ENCODE measurements at places on chromosomes 12 and 14. TPM values are rescaled to one million over a fixed set of nuclear protein-coding genes. Genes with fewer than 3 reads are reported as not detected.

GRCh38 chr12:56581418-56582145 lies 48.5 kb downstream of the BAZ2A start:
- no peak for DNase-seq

DNA sequence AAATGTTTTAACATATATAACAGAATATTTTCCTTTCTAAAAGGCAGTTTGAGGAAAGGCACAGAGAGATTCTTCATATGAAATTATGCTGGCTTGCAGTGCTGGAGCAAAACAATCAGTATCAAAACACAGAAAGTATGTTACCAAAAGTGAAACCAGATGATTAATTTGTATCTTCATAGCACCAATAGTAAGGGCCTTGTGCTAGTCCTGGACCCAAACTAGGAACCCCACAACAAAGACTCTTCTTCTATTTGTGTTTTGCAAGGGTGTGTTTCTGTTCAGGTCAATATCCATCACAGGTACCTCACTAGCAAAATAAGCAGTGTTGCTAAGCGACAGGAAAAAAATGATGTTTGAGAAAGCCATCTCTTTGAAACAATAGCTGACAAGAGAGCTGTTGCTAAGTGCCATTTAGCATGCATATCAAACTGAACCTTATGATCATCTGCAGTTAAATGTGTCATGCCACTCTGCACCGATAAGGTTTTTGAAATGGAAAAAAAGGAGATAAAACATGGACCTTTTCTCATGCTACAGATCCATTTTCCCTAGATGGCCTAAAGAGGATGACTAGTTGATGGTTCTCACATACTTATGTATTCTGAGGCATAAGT lies 196.2 kb upstream of the ALG10 start:
- DNase-seq, result no peak

GRCh38 chr14:99549684-99550083 lies 54.3 kb downstream of the CCDC85C start:
- DNase-seq, result no peak

GRCh38 chr12:132886529-132887477 lies 602 bp downstream of the CHFR start:
- DNase-seq, result no peak

DNA sequence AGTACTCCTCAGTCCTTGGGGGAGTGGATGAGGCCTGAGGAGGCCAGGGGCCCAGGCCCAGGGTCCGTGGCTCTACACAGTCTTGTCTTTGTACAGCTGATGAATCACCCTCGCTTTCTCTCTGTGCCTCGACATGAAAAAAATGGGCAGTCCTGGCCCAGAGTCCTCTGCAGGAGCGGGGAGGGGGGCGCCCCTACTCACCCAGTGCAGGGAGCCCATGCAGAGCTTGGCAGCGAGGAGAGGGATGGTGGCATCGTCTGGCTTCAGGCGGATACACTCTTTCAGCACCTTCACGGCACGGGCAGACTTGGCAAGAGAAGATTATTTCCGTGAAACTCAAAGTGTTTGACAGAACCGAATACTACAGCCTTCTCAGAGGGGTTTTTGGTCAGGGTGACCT lies 159.3 kb downstream of the TTC7B start:
- DNase-seq, result no peak

- no peak for DNase-seq
Observed at GRCh38 chr14:28758253-28758884, 8.2 kb upstream of the FOXG1 start.

GRCh38 chr12:127628645-127629044 lies 638.3 kb upstream of the TMEM132C start:
- DNase-seq, result no peak

GRCh38 chr14:96634896-96635295 lies 132.7 kb downstream of the PAPOLA start:
- no peak for DNase-seq

DNA sequence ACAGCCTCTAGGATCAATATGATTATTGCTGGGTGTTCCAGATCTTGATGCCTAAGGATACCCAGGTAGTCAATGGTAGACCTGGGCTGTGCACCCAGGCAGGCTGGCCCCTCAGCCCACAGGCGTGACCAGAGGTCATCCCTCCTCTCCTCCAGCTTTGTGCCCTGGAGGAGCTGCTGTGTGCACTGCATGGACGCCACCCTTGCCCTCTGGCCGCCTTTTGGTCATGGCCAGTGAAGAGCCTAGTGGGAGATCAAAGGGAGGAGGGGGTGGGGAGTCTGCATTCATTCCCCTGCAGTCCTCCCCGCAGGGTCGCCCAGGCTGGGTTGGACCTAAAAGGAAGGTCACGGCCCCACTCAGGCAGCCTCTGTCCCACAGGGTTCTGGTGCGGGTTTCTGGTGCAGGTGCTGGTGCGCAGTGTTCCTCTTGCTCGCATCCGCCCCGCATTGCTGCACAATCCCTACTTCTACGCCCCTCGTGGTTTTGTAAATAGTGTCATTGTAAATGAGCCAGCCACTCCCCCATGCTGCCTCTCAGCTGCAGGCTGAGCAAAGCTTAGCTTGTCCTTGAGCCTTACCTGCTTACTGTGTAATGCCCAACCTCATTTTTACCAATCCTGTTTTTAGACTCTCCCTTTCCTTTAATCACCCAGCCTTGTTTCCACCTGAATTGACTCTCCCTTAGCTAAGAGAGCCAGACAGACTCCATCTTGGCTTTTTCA lies 55.3 kb downstream of the PSMA6 start:
- no peak for DNase-seq

DNA sequence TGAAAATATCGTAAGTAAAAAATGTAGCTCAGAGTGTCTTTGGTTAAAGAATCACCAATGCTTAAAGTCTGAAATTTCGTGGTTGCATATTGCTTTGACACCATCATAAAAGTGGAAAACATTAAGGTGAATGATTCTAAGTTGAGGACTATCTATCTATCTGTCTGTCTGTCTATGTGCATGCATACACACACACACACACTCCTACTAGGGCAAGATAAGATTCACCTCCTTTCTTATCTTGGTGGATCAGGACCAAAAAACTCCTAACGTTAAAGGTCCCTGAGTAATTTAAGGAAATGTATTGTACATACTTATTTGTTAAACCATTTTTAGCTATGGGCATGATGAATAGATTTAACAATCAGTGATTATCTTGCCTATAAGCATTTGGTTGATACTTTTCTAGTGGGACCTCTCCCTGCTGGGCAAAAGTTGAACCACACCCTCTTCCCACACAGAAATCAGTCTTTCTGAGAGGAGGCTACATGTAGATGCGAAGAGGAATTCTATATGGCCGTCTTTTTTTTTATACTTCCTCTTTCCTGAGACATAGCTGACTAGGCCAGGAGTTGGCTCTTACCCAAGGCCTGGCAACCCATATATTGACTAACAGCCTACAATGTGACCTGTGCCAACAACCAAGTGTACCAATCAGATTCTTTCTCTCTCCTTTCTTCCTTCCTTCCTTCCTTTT lies 19.3 kb upstream of the LLPH start:
- no peak for DNase-seq

- no peak for DNase-seq
Observed at GRCh38 chr12:123924539-123924938, 48.1 kb downstream of the CCDC92 start.

GRCh38 chr14:100965296-100965695 lies 61.8 kb upstream of the RTL1 start:
- no peak for DNase-seq

DNA sequence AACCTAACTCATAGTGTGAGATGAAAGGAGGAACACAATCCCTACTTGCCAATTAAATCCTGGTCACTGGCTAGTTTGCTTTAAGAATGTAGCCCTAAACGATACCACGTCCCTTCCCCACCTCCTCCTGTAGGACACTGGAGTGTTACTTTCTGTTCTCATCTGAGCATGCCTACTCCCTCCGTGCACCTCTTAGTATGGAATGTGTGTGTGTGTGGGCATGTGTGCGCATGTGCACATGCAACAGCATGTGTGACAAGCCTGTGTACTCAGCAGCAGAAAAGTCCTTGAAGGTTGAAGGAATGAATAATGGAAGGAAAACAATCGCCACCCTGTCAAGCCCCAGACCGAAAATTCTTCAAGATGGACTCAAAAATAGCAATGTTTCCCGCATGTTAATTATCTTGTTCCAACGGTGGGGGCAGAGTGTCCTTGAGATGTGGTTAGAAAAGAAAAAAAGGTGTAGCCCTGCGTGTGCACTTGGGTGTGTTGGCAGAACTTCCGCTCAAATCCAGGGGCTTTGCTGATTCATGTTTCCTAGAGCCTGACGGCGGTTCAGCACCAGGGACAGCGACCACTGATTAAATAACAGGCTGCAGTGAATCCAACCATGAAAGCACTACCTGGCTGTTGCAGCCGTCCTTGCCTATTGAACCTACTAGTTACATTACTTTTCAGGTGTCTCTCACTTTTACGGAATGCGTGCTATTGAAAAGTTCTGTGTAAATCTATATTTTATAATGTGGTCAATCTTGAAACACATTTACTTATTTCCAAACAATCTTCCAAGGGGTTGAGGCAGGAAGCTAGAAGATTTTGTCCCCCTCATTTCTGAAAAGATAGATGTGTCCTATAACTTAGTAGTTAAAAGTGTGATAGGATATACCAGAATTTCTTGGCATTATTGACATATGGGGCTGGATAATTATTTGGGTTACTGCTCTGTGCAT lies 79.8 kb downstream of the SRRM4 start:
- DNase-seq, result no peak

DNA sequence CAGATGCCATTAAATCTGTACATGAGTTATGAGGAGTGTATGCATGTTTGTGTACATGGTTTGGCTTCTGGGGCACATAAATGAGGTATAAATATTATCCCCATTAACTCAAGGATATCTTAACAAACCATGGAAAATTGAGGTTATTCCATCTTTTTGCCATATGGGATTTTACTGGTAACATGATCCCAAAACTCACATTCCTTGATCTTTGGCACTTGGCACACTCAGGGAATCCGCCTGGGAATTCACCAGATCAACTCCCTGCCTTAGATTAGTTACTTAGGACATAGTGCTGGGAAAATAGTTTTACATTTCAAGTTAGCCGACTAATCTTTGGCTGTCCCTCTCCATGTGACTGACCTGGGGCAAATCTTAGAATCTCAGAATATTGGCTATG lies 16.9 kb downstream of the CDKN1B start:
- DNase-seq, result no peak

Gene GARIN6
- polyA plus RNA-seq, result not detected

Gene FKBP3
- 61.9 TPM for polyA plus RNA-seq

Gene KRT71
- not detected for polyA plus RNA-seq

Gene ADAMTS20
- polyA plus RNA-seq, result not detected

Gene CIROP
- polyA plus RNA-seq, result not detected

Gene KRT78
- polyA plus RNA-seq, result not detected

Gene PTPRB
- not detected for polyA plus RNA-seq
